Panc1 (cell line): ENCODE measurements at places on chromosomes 5 and 9. TPM values are rescaled to one million over a fixed set of nuclear protein-coding genes. Genes with fewer than 3 reads are reported as not detected.

- no peak for DNase-seq
Observed at GRCh38 chr9:549455-549997, 292.0 kb upstream of the DMRT1 start.

TRPM3 gene
- total RNA-seq, result not detected

DNA sequence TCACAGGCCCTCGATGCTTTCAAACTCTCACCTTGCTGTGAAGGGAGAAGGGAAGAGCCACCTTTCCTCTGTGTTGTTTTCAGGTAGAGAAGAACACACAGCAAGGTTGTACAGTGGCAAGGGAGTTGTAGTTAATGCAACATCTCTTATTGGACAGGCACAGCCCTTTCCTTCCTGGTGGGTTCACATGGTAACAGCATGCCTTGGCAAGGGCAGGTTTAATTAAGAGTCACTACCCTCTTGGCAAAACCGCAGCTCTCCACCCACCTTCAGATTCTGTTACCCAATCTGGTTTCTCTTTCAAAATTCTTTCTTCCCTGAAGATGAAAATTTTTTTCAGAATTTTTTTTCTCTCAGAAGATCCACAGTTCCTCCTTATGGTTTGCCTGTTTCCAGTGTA, 253.1 kb downstream of the TLR4 start:
- no peak for DNase-seq

- no peak for DNase-seq
Observed at GRCh38 chr9:83029531-83030137, 33.3 kb downstream of the RASEF start.
